ENCODE measurements at places on chromosomes 6 and 20.
A peak's percentile ranks its signal among the peaks of the same experiment; 100 is the strongest.

DNA sequence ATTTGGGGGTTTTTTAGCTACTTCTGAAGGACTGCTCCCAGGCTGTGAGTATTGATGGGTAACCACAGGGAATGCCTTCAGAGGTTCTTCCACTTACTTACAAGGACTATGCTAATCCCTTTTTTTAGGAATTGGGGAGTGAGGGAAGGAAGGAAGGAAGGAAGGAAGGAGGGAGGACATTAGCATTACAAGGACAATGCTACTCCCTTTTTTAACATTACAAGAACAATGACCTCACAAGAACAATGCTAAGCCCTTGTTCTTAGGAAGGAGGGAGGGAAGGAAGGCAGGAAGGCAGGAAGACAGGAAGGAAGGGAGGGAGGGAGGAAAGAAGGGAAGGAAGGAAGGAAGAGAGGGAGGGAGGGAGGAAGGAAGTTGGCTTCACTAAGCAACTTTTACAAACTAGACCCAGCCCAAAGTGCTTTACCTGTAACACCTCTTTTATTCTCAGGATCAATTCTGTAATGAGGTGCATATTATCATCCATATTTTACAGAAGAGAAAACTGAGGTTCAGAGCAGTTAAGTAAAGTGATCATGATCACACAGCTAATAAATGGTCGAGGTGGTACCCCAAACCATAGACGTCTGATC lies 446.8 kb upstream of the JARID2 start:
- no peak for DNase-seq

DNA sequence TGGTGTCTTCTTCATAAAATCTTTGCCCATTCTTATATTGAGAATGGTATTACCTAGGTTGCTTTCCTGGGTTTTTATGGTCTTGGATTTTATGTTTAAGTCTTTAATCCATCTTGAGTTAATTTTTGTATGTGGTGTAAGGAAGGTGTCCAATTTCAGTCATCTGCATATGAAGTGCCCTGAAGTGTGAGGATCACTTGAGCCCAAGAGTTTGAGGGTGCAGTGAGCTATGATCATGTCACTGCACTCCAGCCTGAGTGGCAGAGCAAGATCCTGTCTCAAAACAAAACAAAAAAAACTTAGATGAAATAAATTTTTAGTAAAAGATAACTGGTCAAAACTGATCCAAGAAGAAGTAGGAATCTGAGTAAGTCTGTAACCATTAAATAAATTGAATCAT lies 215.4 kb downstream of the TBC1D7 start:
- no peak for DNase-seq

- no peak for DNase-seq
Measured at GRCh38 chr6:89797317-89797716, 22.3 kb downstream of the MDN1 start.

GRCh38 chr6:44051515-44051914 lies 75.7 kb downstream of the MRPL14 start:
- DNase-seq: peak; percentile 49

DNA sequence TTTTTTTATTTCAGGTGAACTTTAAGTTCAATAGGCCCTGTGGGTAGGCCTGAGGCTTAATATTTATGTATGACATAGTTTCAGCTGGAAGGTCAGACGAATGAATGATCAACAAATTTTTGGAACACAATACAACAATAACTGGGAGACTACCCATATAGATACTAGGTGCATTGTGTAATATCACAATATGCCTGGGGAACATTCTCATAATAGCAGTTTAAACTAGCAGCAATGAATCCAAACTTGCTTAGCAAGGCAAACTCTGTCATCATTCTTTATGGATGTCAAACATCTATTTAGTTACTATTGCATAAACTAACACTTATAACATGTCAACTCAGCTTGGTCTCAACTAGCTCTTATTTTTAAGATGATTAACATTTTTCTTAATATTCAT lies 49.3 kb downstream of the ELOVL4 start:
- DNase-seq: no peak

DNA sequence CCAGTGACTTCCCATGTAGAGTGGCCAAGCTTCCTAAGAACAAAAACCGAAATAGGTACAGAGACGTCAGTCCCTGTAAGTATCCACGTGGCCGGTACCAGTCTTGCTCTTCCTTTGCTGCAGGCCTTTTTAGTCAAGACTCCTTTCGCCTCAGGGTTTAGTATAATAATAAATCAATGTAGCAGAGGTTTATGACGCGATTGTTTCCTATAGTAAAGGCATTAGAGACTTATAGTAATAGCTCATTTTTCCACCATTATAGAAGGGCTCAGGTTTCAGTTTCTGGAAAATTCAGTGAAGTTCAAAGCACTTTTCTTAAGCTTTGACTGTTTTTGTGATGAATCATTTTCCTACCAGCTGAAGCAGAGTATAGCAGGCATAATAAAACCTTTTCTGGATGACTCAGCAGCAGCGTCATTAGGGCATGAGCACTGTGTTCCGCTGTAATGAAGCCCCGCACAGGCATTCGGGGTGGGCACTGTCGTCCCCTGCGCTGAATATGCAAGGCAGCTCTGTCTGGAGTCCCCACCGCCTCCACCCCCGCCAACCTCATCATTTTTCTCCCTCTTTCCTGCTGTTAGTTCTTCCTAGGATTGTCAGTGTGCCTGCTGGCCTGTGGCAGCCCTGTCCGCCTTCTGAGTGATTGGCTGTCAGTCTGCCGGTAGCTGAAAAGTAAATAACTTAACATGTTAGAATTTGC lies 51.3 kb downstream of the PTPN1 start:
- peak; percentile 75 for DNase-seq

DNA sequence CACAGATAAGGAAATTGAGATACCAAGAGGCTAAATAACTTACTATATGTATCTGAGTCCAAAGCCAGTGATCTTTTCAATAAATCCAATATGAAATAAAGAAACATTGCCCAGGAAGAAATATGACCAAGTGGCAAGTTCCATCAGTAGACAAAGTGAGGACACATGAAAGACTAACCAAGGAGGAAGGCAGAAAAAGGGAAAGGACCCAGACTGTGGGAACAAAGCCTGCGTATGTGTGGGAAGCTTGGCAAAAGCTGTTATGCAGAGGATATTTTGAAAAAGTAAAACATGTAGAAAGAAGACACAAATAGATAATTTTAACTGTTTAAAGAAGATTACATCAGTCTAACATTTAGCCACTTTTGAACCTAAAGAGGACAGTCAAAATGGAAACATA lies 264.4 kb upstream of the PRDM1 start:
- no peak for DNase-seq

DNA sequence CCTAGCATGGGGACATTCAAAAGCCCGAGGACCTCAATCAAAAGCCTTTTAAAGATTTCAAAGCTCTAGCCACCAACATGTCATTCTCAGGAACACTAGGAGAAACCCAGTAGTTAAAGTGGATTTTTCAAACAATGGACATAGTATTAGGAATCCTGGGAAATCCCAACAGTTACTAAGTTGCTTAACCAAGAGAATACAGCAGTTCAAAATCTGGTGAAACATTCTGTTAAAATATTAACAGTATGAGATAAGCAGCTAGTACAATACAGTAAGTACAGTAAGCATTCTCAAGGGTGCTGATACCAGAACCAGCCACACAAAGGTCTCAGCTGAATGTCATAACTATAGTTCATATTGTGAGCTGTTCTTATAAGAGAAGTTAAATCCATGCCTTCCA lies 68.6 kb downstream of the CDK19 start:
- DNase-seq: no peak

DNA sequence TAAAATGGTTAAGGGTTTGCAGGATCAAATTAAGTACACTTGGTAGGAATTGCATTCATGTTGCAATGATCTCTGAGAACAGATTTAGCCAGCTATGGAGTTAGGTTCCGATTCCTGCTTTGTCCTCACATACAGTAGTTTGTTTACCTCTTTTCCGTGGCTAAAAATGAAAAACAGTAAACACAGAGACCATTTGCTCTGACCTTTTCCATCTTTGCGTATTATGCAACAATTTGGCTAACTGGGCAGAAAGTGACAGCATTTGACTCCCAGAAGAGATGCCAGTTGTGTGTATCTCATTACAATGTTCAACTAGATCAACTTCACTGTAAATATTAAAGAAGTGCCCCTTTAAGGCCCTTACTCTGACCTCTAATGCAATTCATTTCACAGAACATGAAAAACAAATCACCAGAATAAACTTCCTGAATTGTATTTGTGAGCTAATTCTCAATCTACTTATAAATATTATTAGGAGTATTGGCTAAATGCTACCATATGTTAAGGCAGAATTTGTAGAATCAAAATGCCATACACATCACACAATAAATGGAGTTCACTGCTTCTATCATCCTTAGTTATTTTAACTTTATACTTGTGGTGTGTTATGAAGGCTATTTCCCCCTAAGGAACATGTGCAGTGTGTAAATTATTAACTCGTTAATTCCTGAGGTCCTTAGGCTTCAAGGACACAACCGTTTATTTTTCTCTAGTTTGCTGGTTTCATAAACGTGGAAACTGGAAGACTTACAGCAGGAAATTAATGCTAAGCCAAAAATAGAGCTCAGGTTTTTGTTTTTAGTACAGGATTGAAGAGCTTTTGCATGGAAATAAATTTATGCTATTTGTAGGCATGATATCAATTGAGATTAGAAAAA lies 380.7 kb upstream of the CITED2 start:
- DNase-seq: no peak

DNA sequence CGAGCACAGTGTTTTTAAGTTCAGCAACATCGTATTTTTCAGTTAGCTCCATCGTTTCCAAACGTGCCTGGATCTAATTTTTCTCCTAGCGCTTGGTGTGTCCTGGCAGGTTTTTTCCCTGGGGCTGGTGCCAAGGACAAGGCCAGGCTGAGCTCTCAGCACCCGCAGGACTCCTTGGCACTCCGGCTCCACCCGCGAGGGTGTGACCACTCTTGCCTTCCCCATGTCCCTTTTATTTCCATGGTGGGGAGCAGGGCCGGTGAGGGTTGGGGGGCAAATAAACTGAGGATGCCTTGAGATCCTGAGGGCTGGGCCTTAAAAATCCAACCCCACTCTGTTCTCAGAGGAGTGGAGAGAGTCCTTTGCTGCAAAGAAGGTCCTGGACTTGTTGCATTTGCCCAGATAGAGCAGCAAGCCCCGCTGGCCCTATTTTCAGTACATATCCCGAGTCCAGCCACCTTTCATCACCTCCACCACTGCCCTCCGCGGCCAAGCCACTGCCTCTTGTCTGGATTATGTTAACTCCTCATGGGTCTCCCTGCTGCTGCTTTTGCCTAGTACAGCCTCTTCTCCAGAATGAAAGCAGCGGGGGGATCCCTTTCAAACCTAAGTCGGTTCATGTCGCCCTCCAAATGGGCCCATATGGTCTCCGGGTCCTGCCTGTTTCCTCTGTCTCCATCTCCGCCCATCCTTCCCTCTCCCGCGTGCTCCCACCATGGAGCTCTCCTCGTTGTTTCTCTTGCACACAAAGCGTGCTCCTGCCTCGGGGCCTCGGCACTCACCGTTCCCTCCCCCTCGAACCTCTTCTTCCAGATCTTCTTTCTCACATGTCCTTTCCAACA lies 4.5 kb upstream of the RAB44 start:
- DNase-seq: peak; percentile 61

DNA sequence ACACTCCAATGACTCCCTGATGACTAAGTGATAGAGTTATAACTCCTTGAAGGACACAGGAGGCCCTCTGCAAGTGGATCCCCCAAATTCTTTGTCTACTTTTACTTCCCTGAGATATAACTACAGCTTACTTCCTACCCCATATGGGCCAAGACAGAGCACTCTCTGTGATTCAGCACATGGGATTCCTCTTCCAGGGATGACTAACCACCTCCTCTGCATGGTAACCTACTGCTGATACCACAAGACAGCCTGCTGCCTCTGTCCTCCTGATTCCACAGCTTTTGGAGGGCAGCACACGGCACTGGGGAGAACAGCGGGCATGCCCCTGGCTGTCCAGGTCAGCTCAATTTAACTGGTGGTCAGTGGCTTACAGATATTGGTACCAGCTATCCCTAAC lies 675.7 kb upstream of the AGPAT4 start:
- DNase-seq: no peak

DNA sequence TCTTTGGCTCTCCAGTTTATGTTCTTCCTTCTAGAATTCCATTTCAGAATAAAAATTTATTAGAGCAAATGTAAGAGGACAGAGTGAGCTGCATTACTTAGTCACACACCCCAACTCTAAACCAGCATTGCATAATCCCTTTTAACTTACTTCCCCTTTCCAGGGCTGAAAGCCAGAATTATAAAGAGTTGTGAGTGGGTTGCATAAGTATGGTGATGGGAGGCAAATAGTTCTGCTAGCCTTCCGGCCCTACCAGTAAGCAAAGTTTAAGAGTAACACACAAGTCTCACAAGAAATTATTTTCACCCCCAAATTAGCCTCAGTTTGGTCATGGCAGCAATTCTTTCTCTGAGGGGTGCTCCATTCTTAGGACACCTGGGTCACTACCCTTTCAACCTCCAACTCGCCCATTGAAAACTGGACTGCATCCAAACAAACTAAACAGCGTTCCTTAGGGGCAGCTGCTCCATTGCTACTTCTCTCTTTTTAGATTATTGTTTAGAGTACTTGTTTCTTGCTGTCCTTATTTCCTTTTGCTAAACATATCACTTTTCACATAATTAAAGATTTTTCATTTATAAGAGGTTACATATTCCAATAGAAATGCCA lies 1.6 kb downstream of the KIAA0408 start:
- no peak for DNase-seq

DNA sequence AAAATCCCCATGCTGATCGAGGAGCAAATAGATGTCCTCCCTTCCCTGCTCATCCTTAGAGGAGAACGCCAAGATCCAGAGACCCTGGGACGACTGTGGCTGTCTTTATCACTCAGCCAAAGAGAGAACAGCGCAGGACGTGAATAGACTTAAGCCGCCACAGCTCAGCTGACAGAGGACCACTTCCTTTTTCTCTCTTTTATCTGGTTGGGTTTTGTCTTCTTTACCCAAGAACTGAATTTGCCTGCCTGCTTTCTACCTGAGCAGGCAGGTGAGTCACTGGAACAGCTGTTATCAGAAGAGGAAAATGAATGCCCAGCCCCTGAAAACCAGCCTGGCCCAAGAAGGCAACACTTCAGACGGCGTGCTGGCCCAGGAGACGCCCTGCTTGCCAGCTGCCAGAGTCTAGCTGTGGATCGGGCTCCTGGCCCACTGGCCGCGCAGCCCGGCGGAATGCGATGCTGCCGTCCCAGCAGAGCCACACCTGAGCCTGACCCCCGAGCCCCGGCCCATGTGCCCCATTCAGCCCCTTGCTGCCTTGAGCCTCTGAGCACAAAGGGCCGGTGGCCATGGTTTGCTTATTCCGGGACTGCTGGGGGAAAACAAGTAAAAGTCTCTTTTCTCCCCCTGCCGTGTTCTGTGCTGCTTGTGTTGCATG lies 82.1 kb downstream of the TCP11 start:
- DNase-seq: no peak

- DNase-seq: no peak
Measured at GRCh38 chr20:48719598-48720255, 108.1 kb downstream of the PREX1 start.

DNA sequence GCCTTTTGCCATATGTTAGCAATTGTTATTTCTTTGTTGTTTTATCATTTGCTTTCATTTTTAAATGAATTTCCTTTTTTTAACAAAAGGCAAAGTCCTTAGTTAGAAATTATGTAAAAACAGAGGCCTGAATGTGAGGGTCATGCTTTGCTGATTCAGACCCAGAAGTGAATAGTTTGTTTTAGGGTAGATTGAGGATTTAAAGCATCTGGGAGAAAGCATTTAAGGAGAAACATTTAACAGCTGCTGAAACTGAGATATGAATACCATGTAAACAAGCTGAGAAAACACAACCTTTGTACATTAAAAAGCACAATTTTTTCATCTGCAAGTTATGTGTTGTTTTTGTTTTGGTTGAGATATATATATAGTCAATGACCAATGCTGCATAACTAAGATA lies 8.0 kb downstream of the HTR1B start:
- DNase-seq: no peak

- DNase-seq: no peak
Measured at GRCh38 chr6:123393331-123393730, 243.4 kb downstream of the TRDN start.

Measured in right hindlimb (tissue), 1 donor.